ENCODE measurements at places on chromosomes 5 and 9.

DNA sequence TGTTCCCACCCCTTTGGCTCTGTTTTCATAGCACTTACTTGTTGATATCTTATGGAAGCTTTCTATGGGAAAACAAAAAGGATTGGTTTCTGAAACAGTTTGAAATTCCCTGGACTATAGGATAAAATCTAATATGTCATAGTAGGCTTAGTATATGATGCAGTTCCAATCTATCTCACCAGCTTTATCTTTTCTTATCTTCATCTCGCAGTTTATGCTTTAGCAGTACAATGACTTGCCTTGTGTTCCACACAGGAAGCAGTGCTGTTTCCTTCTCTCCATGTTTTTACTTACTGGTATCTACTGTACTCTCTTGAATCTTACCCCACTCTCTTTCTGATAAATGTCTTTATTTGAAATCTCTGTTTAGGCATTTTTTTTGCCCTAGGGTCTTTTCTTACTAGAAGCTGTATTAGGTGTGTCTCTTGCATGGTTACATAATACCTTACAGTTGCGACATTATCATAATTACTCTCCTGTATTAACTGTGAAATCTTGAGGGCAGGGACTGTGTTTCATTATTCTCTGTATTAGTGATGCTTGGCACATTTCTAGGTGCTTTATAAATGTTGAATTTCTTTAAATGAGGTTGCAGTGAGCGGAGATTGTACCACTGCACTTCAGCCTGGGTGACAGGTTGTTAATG, 76.3 kb downstream of the FOCAD start:
- DNase-seq: no peak

- DNase-seq: no peak
Observed at GRCh38 chr5:173490681-173491080, 125.8 kb downstream of the BOD1 start.

GRCh38 chr9:94665613-94666012, 26.3 kb upstream of the FBP1 start:
- no peak for DNase-seq

- no peak for DNase-seq
Observed at GRCh38 chr5:80960531-80961375, 590 bp downstream of the RASGRF2 start.

GRCh38 chr5:80755626-80756025, 100.8 kb upstream of the DHFR start:
- no peak for DNase-seq

DNA sequence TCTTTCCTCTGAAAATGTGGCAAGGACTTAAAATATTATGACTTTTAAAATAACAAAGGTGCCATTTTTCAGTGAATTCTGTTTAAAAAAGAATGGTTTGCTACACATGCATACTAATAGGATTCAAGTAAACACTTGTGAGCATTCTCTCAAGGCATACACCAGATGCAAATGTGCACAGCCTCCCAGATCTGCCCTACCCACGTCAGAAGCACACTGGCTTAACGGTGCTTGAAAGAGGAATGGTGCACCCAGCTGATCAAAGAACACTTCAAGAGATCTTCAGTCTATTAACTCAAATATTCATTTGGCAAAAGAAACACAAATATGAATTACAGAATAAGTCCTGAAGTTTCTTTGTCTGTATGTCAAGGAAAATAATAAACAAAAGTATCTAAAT, 15.8 kb downstream of the GABRB2 start:
- DNase-seq: no peak

GRCh38 chr9:26131886-26132285, 453.6 kb upstream of the TUSC1 start:
- DNase-seq: no peak

- DNase-seq: no peak
Observed at GRCh38 chr9:15724016-15724415, 171.2 kb downstream of the CCDC171 start.

DNA sequence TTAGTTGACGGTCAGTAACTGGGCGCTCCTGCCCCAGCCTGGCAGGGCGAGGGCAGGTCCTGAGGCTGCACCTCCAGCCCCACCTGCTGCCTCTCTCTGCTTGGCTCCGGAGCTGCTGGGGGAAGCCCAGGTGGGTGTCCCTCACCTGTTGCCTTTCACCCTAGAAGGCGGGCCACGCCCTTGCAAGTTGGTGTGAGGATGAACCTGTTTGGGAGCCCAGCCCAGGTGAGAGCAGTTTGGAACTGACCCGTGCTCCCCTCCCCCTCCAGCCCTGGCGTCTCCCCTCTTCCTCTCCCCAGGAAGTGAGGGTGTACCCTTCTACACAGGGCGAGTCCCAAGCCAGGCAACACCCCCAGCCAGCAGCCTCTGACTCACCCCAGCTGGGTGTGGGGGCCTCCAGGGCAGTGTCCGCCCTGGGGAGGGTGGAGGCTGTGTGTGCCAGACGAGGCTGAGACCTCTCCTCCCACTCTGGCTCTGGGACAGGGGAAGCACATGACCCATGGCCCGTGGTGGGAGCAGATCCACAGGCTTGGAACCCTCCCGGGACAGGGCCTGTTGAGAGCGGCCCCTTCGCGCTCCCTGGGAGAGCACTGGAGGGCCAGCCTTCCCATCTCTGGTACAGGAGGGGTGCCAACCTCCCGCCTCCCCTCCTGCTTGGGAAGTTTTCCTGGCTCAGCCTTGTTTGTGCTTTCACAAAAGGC, 10.4 kb downstream of the LRRC8A start:
- no peak for DNase-seq

- no peak for DNase-seq
Observed at GRCh38 chr5:82259172-82259800, 18.9 kb downstream of the RPS23 start.

GRCh38 chr5:135379046-135379654, 19.9 kb downstream of the MACROH2A1 start:
- DNase-seq: no peak

GRCh38 chr9:2354216-2354615, 267.4 kb upstream of the VLDLR start:
- DNase-seq: no peak

DNA sequence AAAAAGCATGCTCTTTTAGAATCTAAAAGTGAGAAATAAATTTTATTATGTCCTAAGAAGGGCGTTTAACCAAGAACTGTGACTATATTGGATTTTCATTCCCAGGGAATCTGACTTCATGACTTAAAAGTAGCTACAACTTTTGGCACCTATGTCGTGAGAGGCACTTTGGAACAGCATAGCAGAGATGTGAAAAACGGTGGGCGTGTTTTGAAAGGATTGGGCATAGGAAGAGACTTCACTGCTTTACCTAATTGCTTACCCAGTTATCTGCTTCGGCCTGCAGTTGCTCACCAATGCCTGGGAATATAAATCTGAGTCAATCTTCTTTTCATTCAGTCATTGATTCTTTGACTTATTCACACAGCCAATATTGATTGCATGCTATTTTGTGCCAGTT, 363.4 kb downstream of the DNAH5 start:
- DNase-seq: no peak

All from stimulated activated CD8-positive, alpha-beta memory T cell treated with anti-CD3 and anti-CD28 coated beads, Interleukin-4, amount 100 ng/mL, for 4 hours (primary cell).